Keratinocyte (primary cell): ENCODE measurements at places on chromosomes 1 and 21. TPM values are rescaled to one million over a fixed set of nuclear protein-coding genes. Genes with fewer than 3 reads are reported as not detected.

Gene LCE3E
- 0.48 to 2.8 TPM (median 2.2 TPM) in 3 replicates for polyA plus RNA-seq

Gene MCOLN3
- 5.5 to 16.2 TPM (median 15.4 TPM) in 3 replicates for polyA plus RNA-seq

Gene TAS1R1
- polyA plus RNA-seq: not detected in 3 replicates

Gene CRP
- not detected in 3 replicates for polyA plus RNA-seq

DNA sequence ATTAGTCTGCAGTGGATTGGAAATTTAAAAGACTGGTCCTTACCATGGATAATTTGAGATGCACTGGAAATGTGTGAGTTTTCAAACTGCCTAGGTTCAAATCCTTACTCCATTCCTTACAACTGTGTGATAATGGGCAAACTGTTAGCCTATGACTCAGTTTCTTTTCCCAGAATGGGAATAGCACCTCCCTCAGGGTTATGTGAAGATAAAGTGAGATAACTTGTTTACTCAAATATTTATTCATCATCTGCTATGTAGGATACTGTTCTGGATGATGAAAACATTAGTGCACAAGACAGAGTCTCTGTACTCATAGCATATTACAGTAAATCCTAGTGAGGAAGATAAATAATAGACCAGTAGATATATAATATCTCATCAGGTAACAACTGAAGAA lies 28.6 kb downstream of the LRIG2 start:
- DNase-seq: no peak

GRCh38 chr1:185735701-185736064 lies 1.5 kb downstream of the HMCN1 start:
- no peak for DNase-seq

DNA sequence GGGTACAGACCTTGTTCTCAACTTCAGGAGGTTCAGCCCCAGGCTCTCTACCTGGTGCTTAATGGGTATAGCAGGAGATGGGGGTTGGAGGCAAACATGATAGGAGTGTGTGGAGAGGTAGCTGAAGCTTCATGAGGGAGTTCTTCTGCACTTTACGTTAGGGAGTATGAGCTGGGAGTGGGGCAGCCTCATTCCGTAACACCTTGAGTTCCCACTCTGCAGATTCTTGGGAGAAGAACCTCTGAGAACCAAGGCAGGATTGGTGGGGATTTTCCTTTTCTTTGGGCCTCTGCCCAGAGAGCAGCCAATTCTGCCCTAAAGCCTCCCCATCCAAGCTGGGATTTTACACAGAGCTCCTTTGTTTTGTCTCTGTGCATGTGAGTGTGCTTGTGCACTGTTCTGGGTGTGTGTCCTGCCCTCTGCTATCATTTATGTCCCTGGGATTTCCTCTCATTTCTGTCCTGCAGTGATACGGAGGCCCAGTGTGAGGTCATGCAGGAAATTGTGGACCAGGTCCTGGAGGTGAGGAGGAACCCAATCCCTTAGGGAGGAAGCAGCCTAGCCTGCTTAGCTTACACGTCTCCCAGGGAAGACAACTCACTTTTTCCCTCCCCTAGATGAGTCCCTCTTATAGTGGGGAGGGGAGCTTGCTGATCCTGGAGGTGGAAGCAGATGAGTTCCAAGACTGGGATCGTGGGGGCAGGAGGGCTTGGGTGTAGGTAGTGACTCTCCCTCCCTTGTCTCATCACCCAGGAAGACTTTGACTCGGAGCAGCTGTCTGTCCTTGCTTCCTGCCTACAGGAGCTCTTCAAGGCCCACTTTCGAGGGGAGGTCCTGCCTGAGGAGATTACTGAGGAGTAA lies 11.6 kb upstream of the SLC27A3 start:
- no peak for DNase-seq

DNA sequence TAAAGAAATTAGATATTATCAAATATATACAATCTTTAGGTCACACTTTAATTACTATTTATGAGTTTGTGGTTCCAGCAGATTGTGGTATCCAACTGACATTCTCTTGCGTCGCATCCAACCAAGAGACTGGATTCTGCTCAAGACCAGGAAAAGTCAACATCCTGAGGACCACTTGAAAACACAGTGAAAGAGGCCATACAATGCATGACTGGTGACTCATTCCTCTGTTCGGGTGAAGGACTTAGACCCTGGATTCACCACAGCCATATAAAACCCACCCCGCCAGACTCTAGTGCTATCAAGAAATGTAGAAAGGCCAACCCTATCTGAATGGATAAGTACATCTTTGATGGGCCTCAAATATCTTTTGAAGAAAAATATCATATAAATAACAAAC lies 14.5 kb upstream of the CFHR4 start:
- no peak for DNase-seq

DNA sequence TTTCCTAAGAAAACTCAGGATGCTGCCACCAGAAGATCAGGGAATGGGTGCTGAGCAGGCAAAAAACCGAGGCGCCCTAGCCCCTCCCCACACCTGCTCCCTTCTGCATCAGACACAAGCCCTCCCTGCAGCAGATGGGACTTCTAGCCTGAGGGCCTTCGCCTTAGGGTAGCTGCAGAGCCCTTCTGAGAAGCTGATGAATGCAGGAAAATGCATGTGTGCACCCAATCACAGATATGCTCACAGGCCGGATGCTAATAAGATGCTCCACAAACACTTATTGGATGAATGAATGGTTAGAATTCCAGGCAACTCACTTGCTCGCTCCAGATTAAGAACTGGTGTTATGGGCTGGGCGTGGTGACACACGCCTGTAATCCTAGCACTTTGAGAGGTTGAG lies 6.8 kb upstream of the C1orf210 start:
- DNase-seq: no peak

DNA sequence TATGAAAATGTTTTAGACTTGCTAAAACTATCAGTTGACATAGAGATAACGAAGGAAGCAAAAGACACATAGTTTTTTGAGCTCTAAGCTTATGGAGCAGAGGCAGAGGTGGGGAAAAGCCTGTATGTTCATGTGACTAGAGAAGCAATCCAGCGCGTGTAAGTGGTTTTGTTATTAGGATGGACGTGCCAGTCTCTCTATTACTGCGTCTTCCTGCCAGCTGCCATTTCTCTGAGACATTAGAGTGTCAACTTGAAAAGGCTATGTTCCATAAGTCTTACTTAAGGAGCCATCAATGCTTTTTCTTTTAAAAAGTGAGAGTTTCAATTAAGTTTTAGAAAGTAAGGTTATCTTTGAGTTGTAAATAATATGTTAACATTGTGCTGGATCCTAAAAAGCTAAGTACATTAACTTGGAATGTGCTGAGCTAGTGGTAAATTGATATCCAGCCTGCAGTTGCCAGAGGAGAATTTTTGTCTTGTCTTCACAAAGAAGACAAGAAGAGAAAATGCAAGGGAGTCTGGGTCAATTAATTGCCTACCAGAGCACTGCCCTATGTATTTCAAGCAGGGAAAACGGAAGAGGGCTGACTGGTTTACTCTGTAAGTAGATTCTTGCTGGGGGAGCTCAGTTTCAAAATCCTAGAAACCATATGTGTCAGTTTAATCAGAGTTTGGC lies 161.8 kb upstream of the B3GALT2 start:
- DNase-seq: no peak
